Stimulated activated CD8-positive, alpha-beta memory T cell treated with anti-CD3 and anti-CD28 coated beads, Interleukin-4, amount 100 ng/mL, for 48 hours (primary cell): ENCODE measurements at places on chromosomes 11 and 22.

- no peak for DNase-seq
Observed at GRCh38 chr11:86515297-86516094, 140.8 kb downstream of the CCDC81 start.

DNA sequence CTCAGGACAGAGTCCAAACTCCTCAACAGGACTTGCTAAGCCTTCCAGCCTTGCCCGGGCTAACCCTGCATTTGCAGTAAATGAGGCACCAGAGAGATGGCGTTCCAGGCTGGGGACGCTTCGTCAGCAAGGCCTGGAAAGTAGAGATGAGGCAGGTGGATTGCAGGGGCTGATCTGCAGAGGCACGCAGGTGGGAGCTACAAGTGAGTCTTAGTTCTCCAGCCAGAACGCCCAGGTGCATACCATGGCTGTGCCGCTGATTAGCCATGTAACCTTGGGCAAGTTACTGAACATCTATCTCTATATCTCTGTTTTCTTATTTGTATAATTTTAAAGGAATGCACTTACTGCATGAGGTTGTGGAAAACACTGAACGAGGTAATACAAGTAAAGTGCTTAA lies 52.7 kb upstream of the BARX2 start:
- DNase-seq, result no peak

- DNase-seq, result no peak
Observed at GRCh38 chr11:109604481-109605400, 182.8 kb downstream of the C11orf87 start.

- no peak for DNase-seq
Observed at GRCh38 chr22:19522881-19523239, 1.4 kb downstream of the CLDN5 start.

DNA sequence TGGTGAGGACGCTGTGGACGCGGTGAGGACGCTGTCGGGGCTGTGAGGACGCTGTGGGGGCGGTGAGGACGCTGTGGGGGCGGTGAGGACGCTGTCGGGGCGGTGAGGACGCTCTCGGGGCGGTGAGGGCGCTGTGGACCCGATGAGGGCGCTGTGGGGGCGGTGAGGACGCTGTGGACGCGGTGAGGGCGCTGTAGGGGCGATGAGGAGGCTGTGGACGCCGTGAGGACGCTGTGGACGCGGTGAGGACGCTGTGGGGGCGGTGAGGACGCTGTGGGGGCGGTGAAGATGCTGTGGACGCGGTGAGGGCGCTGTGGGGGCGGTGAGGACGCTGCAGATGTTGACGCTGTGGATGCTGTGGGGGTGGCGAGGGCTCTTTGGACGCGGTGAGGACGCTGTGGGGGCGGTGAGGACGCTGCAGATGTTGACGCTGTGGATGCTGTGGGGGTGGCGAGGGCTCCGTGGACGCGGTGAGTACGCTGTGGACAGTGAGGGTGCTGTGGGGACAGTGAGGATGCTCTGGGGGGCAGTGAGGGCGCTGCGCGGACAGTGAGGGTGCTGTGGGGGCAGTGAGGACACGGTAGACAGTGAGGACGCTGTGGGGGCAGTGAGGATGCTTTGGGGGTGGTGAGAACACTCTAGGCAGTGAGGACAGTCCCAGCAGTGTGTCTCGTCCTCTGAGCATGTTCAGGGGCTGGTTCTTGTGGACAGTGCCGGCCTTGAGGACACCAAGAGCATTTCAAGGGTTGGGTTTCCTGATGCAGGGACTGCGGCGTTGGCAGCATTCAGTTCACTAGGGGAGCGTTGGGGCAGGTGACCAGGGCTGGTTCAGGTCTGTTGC lies 4.2 kb downstream of the GP1BB start:
- no peak for DNase-seq

DNA sequence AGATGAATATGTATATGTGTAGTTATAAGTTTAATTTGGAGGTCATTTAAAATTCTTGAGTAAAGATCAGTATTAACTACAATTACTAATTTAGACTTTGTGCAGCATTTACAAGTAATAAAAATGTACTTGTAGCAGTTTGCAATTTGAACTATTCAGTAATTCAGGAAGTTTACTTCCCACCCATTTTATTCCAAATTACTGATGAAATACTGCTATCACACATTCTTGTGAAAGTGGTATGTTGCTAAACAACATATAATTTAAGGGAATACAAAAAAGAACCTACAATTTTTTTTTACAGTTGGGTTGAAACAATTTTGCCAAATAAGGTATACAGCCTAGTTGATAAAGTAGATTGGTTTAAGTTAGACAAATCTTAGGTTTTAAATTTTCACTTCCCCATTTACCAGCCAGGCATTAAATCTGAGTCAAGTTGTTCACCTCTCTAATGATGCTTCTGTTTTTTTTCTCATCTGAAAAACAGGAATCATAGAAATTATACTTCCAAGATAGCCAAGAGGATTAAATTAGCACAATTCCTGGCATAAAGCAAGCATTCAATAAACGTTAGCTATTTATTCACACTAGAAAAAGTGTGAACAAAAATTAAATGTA lies 45.3 kb downstream of the ZBTB44 start:
- no peak for DNase-seq

DNA sequence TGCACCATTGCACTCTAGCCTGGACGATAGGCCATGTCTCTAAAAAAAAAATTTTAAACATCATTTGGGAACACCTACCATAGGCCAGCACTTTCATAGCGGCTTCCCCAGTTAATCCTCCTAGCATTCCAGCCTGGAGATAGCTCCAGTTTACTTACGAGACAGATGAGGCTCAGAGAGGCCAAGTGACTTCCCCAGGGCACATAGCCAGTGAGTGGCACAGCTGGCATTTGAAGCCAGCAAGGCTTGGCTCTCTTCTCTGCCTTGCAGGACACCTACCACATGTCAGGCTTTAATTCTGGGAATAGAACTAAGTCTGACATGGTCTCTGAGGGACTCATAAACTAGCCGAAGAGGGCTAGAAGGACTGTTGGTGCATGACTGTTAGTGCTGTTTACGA lies 4.9 kb upstream of the TAGLN start:
- DNase-seq, result no peak

DNA sequence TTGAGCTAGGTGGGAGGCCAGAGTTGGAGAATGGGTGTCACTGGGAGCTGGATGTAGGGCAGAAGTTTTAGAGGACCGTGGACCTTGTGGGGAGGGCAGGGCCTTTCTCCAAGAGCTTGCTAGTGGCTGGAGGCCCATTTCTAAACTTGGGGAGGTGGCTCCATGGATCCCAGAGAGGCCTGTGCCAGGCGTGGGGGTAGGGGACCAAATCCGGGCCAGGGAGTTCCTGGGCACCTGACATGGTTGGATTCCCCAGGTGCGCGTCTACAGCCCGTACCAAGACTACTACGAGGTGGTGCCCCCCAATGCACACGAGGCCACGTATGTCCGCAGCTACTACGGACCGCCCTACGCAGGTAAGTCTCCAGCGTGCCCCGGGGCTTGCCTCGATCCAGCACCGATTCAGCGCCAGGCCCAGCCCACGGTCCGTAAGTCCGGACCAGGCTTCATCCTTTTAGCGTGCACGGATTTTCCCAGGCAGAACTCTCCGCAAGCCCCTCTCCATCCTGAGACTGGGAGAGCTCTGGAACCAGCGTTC lies 14.2 kb downstream of the PLEKHB1 start:
- DNase-seq, result no peak

DNA sequence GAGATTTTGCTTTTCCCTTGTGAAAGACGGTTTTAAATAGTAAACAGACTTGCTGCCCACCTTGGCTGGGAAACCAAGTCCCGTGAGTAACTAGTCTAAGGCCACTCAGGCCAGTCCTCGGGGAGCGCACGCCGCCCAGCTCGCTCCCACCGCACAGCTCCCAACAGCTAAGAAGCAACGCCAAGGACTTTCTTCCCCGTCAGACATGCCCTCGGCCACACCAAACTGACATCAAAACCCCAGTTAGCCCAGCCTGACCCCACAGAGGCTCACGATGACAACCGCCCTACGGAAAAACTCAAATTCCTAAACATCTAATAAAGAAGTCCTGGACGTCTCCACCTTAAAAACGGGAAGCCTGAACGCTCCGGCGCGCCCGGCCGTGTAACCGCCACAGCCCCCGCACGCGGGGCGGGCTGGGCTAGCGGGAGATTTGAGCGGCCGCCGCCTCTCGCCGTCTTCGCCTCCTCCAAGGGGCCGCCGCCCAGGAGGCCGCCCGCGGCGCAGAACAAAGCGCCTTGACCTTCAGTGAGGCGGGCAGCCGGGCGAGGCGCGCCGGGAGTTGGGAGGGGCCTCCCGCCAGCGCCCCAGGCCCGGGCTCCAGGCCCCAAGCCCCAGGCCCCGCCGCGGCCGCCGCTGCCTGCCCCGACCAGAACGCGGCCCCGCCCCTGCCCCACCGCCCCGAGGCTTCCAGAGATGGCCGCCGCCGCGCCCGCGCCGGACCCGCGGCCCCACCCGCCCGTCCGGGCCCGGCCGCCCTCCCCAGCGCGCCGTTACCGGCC lies 486 bp downstream of the NAP1L4 start:
- peak; percentile 65 for DNase-seq
